Heart right ventricle (tissue), 16 donors: ENCODE measurements at places on chromosomes 2 and 18. TPM values are rescaled to one million over a fixed set of nuclear protein-coding genes. Genes with fewer than 3 reads are reported as not detected.
A peak's percentile ranks its signal among the peaks of the same experiment; 100 is the strongest.

The AGXT gene
- polyA plus RNA-seq, result 0.09 TPM

- DNase-seq, result no peak
Observed at GRCh38 chr2:151363709-151364108, 6.3 kb downstream of the TNFAIP6 start.

The SERPINB5 gene
- not detected for polyA plus RNA-seq

- DNase-seq, result peak; percentile 7
Observed at GRCh38 chr2:15940661-15941480, 521 bp downstream of the MYCN start.

The EMILIN1 gene
- 41.0 TPM for polyA plus RNA-seq

DNA sequence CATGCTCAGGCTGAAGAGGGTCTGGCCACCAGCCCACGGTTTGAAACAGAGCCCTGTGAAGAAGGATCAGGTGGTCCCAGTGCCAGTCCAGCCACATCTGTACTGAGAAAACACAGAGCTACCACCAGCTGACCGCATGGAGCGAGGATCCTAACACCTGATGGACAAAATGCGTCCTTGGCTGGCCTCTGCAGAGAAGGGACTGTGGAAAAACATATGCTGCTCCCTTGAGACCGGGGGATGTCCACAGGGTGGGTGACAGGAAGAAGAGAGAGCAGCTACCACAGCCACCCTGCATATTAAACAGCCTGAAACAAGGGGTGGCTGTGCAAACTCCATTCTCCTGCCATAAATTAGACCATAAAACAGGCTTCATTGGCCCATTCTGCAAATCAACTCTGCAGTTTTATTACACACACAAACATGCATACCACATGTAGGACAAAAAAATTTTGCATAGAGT is 137.2 kb downstream of the BCL2 start:
- DNase-seq, result peak; percentile 40

DNA sequence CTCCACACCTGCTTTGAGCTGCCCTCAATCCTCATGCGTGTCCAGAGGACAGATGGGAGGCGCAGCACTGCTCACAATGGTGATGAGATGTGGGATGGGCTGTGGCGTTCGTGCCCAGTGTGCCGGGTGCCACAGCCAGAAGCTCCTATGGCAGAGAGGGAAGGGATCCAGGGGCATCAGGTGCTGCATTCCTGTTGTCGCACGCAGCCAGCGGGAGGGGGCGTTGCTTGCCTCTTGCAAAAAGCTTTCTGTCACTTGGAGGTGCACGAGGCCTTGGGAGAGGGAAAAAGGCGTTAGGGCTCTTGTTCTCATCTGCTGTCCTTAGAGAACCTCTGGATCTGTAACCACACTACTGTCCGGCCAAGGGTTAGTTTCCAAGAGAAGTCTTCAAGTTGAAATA is 29.2 kb upstream of the ALLC start:
- peak; percentile 4 for DNase-seq

GRCh38 chr2:40282428-40282827 is 169.5 kb downstream of the SLC8A1 start:
- DNase-seq, result no peak

DNA sequence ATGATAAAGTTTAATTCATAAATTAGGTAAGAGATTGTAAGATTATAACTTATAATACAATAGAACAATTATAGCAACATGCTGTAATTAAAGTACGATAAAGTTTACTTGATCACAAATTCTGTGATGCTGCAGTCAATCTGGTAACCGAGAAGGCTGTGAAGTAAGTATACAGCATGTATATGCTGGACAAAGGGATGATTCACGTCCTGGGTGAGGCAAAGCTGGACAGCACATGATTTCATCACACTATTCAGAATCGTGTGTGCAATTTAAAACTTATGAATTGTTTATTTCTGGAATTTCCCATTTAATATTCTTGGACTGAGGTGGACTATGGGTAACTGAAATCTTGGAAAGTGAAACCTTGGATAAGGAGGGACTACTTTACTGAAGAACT is 522.2 kb upstream of the CNTNAP5 start:
- no peak for DNase-seq

GRCh38 chr18:31197676-31198075 is 35.0 kb upstream of the DSC1 start:
- DNase-seq, result no peak

The ACTG2 gene
- polyA plus RNA-seq, result 44.1 TPM

DNA sequence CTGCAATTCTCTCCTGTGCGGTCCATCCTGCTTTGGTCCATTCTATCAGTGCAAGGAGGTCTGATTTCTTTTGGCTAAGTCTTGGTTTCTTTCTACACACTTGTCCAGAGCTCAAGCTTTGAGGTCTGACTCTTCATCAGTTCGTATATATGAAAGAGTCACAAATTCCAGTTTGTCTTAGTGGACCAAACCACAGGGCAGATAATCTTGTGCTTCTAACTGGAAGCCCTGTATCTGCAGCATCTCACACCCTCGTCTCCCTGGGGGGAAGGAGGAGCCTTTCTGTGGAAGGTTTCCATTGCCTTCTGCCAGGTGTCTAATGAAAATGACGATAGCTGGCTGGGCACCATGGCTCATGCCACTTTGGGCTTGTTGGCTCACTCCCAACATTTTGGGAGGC is 148.5 kb downstream of the SPP2 start:
- no peak for DNase-seq

GRCh38 chr2:42298132-42298531 is 62.9 kb downstream of the COX7A2L start:
- DNase-seq, result no peak

DNA sequence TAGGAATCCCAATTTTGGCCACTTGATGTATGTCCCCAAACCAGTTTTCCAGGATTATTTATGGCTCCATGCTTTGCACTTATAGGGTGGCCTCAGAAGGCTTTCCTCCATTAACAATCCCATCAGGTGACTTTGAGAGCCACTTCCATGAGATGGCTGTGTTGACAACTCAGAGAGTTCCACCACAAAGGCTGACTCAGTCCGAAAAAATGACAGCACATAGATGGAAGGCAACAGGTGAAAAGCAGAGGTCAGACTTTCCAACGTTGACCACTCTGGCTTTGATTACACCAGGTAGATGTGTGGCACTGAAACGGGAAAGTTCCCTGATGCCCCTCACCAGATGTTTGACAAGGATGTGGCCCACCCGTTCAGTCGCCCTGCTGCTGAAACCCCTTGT is 431.4 kb upstream of the TNP1 start:
- no peak for DNase-seq

The LIMS4 gene
- 1.6 TPM for polyA plus RNA-seq

DNA sequence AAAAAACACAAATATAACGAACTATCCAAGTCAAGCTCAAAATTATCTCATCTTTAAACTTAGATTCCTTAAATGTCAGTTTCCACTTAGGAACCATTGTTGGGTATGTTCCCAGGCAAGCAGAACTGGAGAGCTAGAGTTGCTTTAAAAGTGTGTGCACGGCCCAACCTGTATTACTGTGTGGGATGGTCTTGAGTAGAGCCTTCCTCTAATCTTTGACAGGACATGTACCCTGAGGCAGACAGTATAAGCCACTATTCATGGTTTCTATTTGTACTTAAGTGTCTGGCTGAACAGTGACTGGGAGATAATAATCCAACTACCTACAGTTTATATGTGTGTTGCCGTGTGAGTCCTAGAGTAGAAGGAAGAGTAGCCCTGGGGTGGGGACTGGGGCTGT is 239.7 kb downstream of the GPD2 start:
- DNase-seq, result no peak

The OR6B2 gene
- polyA plus RNA-seq, result not detected

The TACR1 gene
- 0.06 TPM for polyA plus RNA-seq

DNA sequence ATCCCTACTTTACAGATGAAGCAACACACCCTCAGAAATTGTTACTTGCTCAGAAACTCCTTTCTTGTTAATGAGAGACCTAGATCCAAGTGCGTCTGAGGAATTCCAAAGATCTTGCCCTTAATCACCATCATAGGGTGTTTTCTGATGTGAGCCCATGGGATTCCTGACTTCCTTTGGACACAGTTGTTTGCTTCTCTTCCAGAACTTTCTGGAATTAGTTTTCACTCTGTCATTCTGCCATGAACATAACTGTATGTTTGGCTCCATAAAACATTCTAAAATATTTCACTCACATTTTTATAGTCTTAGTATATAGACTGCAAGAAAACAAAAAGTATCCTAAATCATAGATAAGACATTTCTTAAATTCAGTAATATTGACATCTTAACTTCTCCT is 593.9 kb upstream of the SOX11 start:
- DNase-seq, result no peak

DNA sequence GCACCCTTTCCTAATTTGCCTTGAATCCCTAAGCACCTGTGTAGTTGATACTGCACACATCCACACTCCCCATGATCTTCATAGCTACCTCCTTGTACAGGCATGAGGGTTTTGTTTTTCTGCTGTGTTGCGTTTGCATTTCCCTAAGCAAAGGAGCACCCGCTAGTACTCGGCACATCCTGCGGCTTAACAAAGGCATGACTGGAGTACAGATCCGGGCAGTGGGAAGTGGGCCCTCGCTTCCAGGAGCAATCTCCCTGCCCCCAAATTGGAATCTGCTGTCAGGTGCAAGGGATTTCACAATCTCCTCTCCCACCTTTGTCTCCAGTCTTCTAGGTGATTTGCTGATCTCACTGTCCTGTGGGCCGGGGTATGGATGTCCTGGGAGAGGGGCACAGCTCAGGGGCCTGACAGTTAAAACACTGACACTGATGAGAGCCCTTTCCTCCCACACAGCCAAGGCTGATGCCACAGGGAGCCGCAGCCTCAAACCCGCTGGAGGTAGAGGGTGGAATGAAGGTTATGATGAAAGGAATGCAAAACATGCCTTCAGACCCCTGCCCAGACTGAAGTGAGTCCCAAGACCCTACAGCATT is 98.7 kb upstream of the THOC1 start:
- no peak for DNase-seq

DNA sequence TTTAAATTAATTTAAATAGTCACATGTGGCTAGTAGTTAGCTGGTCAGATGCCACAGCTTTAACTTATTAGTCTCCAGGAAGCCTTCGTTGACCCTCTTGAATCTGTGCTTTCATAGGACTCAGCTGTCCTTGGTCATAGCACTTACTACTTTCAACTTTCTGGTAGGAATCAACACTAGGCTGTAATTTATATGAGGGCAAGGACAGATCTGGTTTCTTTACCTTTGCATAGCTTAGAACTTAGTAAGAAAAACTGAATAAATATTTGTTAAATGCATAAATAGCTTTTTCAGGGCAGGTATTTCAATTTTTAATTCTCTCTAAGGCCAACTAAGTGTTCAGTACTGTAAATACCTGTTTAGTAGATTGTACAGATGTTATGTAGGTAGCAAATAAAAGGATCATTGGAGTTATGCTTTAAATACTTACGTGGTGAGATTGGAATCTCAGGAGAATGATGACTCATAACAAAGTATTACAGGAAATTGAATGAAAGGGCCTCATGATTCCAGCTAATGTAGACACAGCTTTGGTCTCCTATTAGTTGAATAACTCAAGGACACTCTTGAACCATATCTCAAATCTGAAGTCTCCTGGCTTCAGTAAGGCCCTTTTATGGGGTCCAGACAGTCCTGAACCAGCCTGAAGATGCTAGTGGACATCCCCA is 2.6 kb downstream of the CLIP4 start:
- no peak for DNase-seq

The ACVR1C gene
- polyA plus RNA-seq, result 0.09 TPM

- DNase-seq, result no peak
Observed at GRCh38 chr2:216520112-216520511, 21.5 kb downstream of the RPL37A start.

The SLC11A1 gene
- 8.0 TPM for polyA plus RNA-seq

DNA sequence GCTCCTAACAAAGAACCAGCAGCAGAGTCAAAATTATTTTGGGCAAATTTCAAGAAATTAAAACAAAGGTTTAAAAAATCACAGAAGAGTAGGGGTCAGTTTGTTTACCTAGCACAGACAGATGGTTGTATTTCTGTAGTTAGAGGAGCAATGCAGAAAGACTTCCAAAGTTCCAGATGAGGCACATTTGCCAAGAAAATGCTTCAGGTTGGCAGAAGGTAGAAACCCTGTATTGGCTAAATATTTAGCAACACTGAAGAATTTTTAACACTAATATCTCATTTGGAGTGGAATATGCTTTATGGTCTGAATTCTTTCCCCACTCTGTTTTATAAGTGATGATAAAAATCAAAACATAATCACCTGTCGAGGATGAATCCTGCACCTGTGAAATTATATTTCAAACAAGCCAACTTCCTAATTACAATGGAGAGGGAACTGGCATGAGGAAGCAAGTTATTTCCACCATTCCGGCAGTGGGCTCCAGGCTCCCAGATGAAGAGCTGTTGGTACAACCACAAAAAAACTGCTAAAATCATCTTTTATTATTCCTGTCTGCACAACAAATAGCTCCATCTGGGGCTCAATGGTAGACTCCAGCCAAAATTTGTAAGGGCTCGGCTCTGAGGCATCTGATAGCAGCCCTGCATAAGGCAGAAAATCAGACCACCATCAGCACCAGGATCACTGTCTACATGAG is 286.5 kb upstream of the REV1 start:
- DNase-seq, result no peak

DNA sequence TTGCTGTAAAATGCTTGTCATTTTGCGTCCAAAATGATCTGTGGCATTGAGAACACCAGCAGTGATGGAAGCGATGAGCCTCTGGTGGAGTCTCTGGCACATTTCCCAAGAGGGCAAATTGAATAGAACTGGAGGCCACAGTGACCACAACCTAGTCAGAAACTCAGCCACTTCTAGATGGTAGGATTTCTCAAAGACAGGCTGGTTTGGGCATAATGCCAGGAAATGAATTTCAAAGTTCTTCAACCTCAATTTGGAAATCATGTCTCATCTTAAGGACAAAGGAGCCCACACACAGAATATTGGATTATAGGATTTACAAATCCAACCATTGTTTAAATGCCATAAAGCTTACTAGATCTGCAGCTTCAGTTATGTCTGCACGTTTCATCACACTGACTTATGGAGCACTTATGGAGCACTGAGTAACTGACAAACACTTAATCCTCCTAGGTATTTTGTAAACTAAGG is 132.1 kb downstream of the COL6A3 start:
- DNase-seq, result no peak

DNA sequence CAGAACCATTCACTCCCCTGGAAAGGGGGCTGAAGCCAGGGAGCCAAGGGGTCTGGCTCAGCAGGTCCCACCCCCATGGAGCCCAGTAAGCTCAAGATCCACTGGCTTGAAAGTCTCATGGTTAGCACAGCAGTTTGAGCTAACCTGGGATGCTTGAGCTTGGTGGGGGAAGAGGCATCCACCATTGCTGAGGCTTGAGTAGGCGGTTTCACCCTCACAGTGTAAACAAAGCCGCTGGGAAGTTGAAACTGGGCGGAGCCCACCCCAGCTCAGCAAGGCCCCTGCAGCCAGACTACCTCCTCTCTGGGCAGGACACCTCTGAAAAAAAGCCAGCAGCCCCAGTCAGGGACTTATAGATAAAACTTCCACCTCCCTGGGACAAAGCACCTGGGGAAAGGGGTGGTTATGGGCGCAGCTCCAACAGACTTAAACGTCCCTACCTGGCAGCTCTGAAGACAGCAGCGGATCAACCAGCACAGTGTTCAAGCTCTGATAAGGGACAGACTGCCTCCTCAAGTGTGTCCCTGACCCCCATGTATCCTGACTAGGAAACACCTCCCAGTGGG is 14.7 kb upstream of the TTC32 start:
- no peak for DNase-seq

GRCh38 chr2:105617631-105618350 is 126.9 kb upstream of the NCK2 start:
- no peak for DNase-seq

The BMP10 gene
- polyA plus RNA-seq, result not detected
